ENCODE measurements at places on chromosomes 3 and 15. TPM values are rescaled to one million over a fixed set of nuclear protein-coding genes. Genes with fewer than 3 reads are reported as not detected.

GRCh38 chr3:138054057-138054456 lies 44.1 kb downstream of the CLDN18 start:
- H3K27me3 ChIP-seq: peaks cover 27% of the 10 kb centered on the region
- no peak overlapping the region for H3K4me3 ChIP-seq
- no peaks in the 10 kb centered on the region for H3K4me1 ChIP-seq
- no peaks in the 10 kb centered on the region for H3K36me3 ChIP-seq
- H3K27ac ChIP-seq: no peak overlapping the region

DNA sequence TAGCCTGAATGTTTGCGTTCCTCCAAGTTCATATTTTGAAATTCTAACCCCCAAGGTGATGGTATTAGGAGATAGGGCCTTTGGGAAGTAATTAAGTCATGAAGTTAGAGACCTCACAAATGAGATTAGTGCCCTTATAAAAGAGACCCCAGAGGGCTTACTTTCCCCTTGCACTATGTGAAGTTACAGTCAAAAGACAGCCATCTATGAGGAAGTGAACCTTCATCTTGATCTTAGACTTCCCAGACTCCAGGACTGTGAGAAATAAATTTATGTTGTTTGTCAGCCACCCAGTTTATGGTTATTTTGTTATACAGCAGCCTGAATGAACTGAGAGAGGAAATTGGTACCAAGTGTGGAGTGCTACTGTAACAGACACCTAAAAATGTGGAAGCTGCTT lies 74.4 kb downstream of the DAPK2 start:
- no peak for DNase-seq
- peak overlapping the region; percentile 10 for H3K4me3 ChIP-seq
- peak overlapping the region; percentile 100 for H3K27ac ChIP-seq
- no peaks in the 10 kb centered on the region for H3K27me3 ChIP-seq
- H3K4me1 ChIP-seq: peaks cover 39% of the 10 kb centered on the region
- no peaks in the 10 kb centered on the region for H3K36me3 ChIP-seq

- H3K4me1 ChIP-seq: peaks cover 3% of the 10 kb centered on the region
- no peak overlapping the region for H3K27ac ChIP-seq
- no peak overlapping the region for H3K4me3 ChIP-seq
- no peaks in the 10 kb centered on the region for H3K36me3 ChIP-seq
- H3K27me3 ChIP-seq: no peaks in the 10 kb centered on the region
- no peak for DNase-seq
These were observed 64.5 kb downstream of the NEDD4 start for GRCh38 chr15:55928955-55929354.

DNA sequence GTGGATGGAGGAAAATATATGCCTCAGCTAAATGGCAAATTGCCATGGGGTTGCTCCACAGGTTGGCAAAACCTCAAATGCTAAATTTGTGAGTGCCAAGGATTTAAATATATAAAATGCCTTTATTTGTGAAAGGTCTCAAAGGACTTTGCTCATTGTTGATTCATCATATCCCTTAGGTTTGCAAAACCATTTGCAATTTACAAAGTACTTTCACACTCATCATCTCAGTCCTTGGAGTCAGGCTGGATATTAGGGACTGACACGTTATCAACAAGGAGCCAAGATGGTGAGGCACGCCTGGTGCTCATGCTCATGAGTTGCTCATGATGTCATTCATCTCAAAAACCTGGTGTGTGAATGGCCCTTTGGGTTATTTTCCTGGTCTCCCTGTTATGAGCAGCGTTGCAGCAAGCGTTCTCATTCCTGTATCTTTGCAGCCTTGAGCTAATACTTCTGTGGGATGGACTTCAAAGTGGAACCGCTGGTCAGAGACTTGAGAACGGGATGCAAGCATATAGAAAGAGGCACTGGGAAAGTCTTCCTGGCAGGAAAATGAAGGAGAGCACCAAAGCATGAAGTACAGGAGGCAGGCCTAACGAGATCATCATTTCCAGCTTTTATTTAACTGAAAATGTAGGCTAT lies 66.0 kb downstream of the MYO1E start:
- peaks cover 23% of the 10 kb centered on the region for H3K4me1 ChIP-seq
- DNase-seq: no peak
- H3K27ac ChIP-seq: no peak overlapping the region
- H3K36me3 ChIP-seq: no peaks in the 10 kb centered on the region

GRCh38 chr15:71080705-71081104 lies 34.6 kb upstream of the THSD4 start:
- peaks cover 5% of the 10 kb centered on the region for H3K27me3 ChIP-seq
- H3K4me1 ChIP-seq: no peaks in the 10 kb centered on the region
- no peaks in the 10 kb centered on the region for H3K36me3 ChIP-seq
- H3K27ac ChIP-seq: no peak overlapping the region

GRCh38 chr3:184003187-184003967 lies 14.3 kb downstream of the ABCC5 start:
- no peak overlapping the region for H3K4me3 ChIP-seq
- DNase-seq: no peak
- no peaks in the 10 kb centered on the region for H3K27me3 ChIP-seq
- peaks cover 8% of the 10 kb centered on the region for H3K4me1 ChIP-seq
- H3K27ac ChIP-seq: no peak overlapping the region
- peaks cover 9% of the 10 kb centered on the region for H3K36me3 ChIP-seq

DNA sequence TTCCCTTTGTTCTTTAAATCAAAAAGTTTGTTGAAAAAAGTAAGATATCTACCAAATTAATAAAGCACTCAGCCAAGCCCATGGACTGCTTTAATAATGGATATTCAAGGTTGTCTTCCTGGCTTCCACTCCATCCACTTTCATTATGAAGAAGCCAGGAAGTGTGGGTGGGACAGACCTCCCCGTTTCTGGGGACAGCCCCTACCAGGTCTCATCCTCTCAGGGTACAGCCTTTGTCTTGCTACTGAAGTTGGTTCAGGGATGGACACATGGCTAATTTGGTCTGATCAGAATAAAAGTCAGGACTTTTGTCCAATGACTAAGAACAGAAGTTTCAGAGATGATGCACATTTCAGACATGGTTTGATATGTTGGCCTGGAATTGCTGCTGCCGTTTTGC lies 32.6 kb downstream of the CCNB2 start:
- DNase-seq: no peak
- no peak overlapping the region for H3K4me3 ChIP-seq
- peak overlapping the region; percentile 75 for H3K27ac ChIP-seq
- peaks cover 26% of the 10 kb centered on the region for H3K4me1 ChIP-seq
- no peaks in the 10 kb centered on the region for H3K27me3 ChIP-seq

DNA sequence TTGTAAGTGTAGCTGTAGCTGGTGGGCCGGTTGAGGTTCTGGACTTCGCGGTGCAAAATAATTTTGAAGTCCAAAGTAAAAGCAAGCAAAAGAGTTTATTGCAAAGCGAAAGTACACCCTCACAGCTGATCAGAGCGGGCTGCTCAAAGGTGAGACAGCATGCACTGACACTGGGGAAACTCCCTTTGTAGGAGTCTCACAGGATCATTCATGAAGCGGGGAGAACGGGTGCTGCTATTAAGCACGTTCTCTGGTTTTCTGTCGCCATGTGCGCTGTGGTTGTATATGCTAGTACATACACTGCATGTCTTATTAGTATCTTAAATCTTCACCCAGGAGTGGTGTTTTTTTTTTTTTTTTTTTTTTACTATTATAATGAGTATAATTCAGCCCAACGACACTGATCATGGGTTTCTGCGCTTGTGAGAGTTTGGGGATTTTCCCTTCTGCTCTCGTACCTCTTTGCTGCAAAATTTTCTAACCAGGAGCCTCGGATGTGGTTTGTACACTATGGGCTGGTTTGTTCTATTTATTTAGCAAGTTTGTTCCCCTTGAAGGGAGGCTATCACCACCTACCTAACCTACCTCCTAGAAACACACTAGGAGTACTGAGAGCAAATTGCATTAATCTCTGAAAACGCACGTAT lies 1.4 kb upstream of the AP4E1 start:
- H3K4me1 ChIP-seq: peaks cover 18% of the 10 kb centered on the region
- peaks cover 21% of the 10 kb centered on the region for H3K36me3 ChIP-seq
- H3K27me3 ChIP-seq: no peaks in the 10 kb centered on the region
- peak; percentile 80 for DNase-seq
- peak overlapping the region; percentile 99 for H3K27ac ChIP-seq

DNA sequence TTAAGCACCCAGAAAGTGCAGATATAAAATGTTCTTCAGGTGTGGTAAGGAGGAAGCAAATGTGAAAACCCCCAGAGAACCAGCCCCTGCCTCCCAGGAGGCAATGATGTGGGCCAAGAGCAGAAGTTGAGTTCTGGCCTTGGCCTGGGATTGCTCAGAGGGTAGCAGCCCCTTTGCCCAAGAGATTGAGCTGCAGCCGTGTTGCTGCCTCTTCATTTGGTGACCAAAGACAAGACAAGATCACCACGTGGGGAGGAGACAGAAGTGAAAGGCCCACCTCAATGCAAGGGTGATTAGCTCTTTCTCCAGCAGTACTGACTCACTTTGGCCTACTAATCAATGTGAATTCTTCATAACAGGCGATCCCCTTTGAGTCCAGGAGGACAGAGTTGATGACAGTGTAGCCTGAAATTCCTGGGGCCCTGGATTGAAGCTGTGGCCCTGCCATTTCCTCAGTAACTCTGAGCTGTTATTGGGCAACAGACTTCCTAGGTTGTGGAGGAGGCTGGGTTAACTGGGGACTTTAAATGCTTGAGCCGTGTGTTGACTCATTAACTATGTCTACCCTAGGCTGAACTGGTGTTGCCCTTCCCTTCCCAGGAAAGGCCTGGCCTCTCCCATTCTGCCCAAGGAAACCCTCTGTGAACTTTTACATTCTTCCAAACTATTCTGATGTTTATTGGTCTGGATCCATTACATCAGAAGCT lies 86.5 kb downstream of the ST6GAL1 start:
- no peak overlapping the region for H3K4me3 ChIP-seq
- H3K27ac ChIP-seq: no peak overlapping the region
- no peaks in the 10 kb centered on the region for H3K27me3 ChIP-seq
- peaks cover 55% of the 10 kb centered on the region for H3K4me1 ChIP-seq
- H3K36me3 ChIP-seq: peaks cover 61% of the 10 kb centered on the region
- DNase-seq: no peak

- DNase-seq: no peak
- peaks cover 27% of the 10 kb centered on the region for H3K36me3 ChIP-seq
These were observed 81.1 kb downstream of the SLTM start for GRCh38 chr15:58852347-58852746.

DNA sequence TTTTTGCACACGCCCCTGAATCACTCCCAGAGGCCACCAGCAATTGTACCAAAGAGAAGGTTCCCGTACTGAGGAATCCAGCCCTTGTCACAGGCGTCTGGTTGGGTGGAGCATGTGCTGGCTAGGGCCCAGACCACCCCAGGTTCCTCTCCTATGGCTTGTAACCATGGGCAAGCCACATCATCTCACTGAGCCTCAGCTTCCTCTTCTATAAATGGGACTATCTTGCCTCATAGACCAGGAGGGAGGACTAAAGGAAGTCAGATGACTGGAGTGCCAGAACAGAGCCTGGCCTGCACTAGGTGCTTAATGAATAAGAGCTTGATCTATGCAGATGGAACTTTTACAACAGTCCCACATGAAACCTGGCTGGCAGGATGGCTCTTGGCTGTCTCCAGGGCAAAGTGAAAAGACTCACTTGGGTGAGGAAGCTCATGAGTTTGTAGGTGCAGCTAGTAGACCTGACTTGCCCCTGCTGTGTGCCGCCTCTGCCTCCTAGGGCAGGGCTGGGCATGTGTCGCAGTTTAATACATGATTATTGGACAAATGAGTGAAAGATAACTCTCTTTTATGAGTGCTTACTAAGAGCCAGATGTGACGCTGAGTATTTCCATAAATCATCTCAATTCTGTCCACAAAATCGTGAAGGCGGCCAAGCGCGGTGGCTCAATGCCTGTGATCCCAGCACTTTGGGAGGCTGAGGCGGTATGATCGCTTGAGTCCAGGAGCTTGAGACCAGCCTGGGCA lies 29.3 kb downstream of the CTSH start:
- no peak overlapping the region for H3K27ac ChIP-seq
- H3K4me1 ChIP-seq: peaks cover 12% of the 10 kb centered on the region
- DNase-seq: no peak
- H3K36me3 ChIP-seq: peaks cover 53% of the 10 kb centered on the region
- H3K27me3 ChIP-seq: no peaks in the 10 kb centered on the region

DNA sequence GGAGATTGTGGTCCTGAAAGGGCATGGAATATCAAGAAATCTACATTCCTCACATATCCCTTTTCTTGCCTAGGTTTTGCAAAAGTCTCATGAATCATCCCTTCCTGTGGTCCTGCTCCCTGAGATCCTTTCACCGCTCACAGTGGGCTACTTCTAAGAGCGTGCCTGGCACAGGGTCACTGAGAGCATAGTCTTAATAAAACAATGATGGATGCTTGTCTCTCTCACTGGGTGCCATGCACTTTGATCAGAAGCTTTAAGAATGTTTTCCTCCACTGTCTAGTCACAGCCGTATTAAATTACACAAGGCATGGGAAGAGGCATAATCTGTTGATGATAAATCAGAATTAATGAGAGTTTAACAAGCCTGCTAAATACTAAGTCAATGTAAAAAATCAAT lies 269.7 kb upstream of the ATP10A start:
- H3K36me3 ChIP-seq: no peaks in the 10 kb centered on the region
- H3K4me3 ChIP-seq: no peak overlapping the region
- no peaks in the 10 kb centered on the region for H3K4me1 ChIP-seq
- DNase-seq: no peak

- no peak for DNase-seq
- H3K27ac ChIP-seq: no peak overlapping the region
- H3K36me3 ChIP-seq: no peaks in the 10 kb centered on the region
- no peak overlapping the region for H3K4me3 ChIP-seq
- H3K27me3 ChIP-seq: peaks cover 38% of the 10 kb centered on the region
These were observed 548.8 kb upstream of the MDFIC2 start for GRCh38 chr3:70861234-70861633.

DNA sequence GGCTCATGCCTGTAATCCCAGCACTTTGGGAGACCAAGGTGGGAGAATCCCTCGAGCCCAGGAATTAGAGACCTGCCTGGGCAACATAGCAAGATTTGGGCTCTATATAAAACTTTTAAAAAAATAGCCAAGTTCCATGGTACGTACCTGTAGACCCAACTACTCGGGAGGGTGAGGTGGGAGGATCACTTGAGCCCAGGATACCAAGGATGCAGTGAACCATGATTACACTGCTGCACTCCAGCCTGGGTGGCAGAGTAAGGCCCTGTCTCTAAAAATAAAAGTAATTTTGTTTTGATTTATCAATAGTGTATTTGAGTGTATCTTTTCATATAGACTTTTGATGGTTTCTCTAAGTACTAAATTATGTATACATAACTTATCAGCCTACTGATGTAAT lies 63.1 kb downstream of the LSM3 start:
- no peaks in the 10 kb centered on the region for H3K4me1 ChIP-seq
- H3K27ac ChIP-seq: no peak overlapping the region
- peaks cover 11% of the 10 kb centered on the region for H3K27me3 ChIP-seq
- no peak for DNase-seq
- H3K36me3 ChIP-seq: no peaks in the 10 kb centered on the region

RTP4 gene
- total RNA-seq: 3.9 TPM

KAT2B gene
- total RNA-seq: 10.9 TPM

OGG1 gene
- 38.4 TPM for total RNA-seq

PAK6 gene
- total RNA-seq: 0.27 TPM

CDCP1 gene
- total RNA-seq: 7.4 TPM

MORC1 gene
- total RNA-seq: not detected

SHF gene
- 16.3 TPM for total RNA-seq

Measured in activated T-helper 2 cell treated with anti-CD3 and anti-CD28 coated beads, Interferon-gamma antibody, Interleukin-2, Interleukin-4, amounts not matched to agents 10 μg/mL and 5 μg/mL and 100 μg/mL, durations not matched to agents 14 hours and 24 hours and 36 hours (primary cell).